HS-27A (cell line): ENCODE measurements at places on chromosomes 4 and X.

GRCh38 chr4:170853422-170854021, 763.8 kb upstream of the AADAT start:
- DNase-seq, result no peak

GRCh38 chr4:74039315-74039763, 850 bp upstream of the CXCL3 start:
- no peak for DNase-seq

GRCh38 chr4:150387981-150388380, 194.0 kb upstream of the MAB21L2 start:
- no peak for DNase-seq

DNA sequence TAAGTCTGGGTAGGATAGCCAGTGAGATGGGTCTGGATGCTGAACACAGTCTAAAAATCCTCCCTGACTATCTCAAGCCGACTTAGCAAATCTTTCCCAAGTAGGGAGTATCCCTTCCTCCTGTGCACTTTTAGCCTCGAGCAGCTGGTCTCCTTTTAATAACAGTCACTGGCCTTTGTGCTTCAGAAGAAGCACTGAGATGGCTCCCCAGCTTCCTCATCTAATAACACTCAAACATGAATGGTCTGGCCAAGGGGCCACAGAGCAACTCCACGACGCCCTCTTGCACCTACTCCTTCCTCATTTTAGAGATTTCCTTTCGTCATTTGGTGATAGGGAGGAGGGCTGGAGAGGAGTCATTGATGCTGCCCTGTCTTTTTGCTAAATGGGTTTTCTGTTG, 78.8 kb upstream of the TMEM150C start:
- DNase-seq, result no peak

- no peak for DNase-seq
Observed at GRCh38 chrX:117989512-117989911, 127.1 kb downstream of the KLHL13 start.

DNA sequence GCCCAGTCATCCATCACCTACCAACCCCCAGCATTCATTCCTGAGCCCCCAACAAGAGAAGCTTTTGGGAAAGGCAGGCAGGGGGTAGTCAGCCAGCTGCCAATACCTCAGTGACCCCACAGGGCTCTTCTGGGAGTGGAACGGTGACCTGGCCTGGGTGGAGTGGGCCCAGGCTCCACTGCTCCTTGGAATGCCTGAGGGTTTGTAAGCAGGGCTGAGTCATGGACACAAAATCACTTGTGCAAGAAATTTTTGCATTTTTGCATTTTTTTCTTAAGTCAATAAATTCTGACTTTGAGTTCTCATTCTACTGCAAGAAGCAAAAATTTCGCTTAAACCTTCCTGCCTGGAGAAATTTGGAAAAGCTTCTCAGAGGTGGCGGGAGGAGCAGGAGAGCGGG, 18.5 kb downstream of the SORCS2 start:
- peak; percentile 55 for DNase-seq

- DNase-seq, result no peak
Observed at GRCh38 chr4:25609976-25610375, 45.7 kb upstream of the SLC34A2 start.

GRCh38 chr4:184250795-184251669, 33.4 kb upstream of the ENPP6 start:
- peak; percentile 5 for DNase-seq

GRCh38 chrX:54715621-54716020, 82.4 kb downstream of the ITIH6 start:
- DNase-seq, result no peak

GRCh38 chr4:129355516-129355915, 259.6 kb downstream of the C4orf33 start:
- no peak for DNase-seq

DNA sequence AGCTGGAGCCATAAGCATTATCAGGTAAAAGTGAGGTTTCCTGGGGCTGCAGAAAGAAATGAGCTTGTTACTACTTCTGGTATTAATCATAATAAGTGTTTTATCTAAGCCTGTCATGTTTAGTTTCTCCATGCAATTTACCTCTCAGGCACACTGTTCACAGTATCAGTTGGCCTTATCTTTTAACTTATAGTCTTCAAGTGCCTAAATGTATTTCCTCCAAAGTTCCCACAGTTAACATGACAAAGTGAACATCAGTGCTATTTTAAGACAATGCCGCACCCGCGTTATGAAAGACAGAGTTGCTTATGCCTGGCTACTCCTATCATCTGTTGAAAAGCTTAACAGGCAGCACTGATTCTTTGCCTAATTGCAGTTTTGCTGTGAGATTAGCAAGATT, 408.7 kb upstream of the FAM241A start:
- no peak for DNase-seq

GRCh38 chrX:41116948-41117347, 31.7 kb downstream of the USP9X start:
- DNase-seq, result no peak

- DNase-seq, result no peak
Observed at GRCh38 chr4:178577933-178578332, 1135.7 kb upstream of the AGA start.

DNA sequence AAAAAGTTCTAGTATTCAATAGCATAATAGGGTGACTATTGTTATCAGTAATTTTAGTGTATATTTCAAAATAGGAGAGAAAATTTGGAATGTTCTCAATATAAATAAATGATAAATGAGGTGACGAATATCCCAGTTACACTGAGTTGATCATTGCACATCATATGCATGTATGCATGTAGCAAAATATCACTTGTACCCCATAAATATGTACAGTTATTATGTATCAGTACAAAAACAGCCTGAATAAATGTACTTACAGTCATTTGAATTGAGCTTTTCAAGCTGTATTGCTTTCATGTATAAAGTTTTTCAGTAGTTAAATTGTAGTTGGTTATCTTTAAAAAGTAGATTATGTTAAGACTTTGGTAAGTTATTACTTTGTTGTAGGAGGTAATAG, 12.6 kb downstream of the CISD2 start:
- DNase-seq, result no peak

DNA sequence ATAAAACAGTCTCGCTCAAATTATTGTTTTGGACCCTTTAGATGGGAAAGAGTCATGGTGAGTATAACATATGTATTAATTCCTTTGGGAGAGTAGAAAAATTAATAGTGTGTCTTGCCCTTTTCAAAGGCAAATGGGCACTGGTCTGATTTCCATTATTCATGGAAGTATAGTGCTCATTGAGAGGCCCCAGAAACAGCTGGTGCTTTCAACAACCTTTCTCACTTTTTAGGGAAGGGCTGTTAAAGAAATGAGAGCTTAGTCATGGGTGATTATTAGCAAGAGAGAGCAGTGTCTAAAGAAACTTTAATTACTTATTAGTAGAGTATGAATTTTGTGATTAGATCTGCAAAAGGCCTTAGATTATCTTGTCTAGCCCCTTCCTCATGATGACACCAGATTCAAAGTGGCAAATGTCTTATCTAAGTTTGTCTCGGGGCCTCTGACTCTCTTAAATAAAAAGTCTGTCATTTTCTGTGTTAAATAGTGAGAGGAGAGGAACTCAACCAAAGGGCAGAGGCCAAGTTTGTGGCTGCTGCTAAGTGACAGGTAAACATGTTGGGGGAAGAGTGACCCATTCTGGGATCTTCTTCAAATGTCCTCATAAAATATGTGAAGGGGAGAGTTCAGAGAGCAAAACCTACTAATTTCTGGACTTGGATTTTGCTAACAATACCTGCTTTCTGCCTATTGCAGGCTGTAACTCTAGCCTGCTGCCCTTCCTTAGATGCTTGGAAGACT, 110.6 kb downstream of the REPS2 start:
- no peak for DNase-seq

DNA sequence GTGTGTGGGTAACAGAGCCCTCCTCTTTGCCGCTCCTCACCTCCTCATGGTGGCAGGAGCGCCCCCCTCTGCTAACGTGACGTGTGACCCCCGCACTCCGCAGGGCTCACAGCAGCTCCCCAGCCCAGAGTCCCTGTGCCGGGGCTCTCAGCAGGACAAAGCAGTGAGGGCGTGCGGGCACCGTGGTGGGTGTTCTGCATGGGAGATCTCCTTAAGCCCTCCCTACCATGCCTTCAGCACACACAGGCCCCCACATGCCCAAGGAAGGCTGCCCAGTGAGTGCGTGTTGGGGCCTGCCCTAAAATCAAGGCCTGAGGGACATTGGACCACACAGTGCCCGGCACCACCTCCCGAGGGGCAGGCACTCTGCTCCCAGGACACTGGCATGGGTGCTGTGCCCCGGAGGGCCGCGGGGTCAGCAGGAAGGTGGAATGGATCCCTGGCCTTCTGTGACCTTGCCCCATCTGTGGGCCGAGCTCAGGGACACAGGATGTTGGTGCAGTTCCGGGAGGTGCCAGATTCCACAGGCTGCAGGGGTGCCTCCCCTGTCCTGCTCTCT, 10.1 kb downstream of the PSAPL1 start:
- DNase-seq, result no peak

GRCh38 chr4:8864912-8865680, 6.5 kb downstream of the HMX1 start:
- DNase-seq, result no peak

- DNase-seq, result no peak
Observed at GRCh38 chr4:31283679-31284078, 563.5 kb downstream of the PCDH7 start.

DNA sequence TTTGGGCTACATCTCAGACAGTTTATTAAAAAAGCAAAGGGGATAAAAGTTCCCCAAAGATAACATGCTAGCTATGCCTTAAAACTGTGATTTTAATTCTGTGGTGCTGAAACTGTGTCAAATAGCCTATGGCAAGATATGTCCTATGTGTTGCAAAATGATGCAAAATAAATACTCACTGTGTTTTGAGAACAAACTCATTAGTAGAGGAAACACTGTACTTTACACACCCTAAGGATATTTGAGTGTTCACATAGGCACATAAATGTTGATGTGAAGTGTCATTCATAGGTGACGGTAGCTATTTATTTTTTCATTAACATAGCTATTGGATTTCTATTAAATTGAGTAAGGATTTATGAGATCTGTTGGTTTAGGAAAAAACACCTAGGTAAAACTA, 351.9 kb downstream of the FAT4 start:
- DNase-seq, result no peak

DNA sequence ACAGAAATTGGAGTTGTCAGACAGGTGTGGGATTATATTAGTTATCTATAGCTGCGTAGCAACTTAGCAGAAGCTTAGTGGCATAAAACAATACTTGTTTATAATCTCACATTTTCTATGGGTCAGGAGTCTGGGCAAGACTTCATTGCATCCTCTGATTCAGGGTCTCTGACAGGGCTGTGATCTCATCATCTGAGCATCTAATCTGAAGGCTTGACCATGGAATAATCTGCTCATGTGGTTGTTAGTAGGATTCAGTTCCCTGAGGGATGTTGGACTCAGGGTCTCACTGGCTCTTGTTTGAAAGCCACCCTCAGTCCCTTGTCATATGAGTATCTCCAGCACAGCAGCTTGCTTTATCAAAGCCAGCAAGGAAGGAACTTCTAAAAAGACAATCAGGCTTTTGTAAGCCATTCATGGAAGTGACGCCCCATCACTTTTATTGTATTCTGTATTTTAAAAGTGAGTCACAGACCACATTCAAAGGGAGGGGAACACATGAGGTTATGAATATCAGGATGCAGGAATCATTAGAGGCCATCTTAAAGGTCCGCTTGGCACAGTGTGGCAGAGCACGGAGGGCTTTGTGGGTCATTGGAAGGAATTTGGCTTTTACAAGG, 37.2 kb upstream of the FAM9B start:
- DNase-seq, result no peak

DNA sequence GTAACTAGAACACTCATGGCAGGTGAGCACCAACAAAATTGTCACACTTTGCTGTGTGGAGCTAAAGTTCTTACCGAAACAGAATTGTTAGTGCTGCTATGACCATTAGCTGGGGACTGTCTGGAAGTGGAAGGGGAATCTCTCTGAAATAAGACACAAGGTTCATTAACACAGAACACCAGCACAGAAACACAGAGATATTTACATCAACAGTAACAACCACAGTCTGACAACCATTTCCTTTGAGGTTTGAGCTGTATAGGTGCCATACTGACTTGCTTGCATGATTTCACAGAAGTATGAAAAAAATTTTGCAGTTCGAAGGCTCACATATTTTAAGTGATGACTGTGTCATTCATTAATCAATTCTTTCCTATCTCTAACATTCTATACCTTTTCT, 109.8 kb downstream of the NYX start:
- no peak for DNase-seq

DNA sequence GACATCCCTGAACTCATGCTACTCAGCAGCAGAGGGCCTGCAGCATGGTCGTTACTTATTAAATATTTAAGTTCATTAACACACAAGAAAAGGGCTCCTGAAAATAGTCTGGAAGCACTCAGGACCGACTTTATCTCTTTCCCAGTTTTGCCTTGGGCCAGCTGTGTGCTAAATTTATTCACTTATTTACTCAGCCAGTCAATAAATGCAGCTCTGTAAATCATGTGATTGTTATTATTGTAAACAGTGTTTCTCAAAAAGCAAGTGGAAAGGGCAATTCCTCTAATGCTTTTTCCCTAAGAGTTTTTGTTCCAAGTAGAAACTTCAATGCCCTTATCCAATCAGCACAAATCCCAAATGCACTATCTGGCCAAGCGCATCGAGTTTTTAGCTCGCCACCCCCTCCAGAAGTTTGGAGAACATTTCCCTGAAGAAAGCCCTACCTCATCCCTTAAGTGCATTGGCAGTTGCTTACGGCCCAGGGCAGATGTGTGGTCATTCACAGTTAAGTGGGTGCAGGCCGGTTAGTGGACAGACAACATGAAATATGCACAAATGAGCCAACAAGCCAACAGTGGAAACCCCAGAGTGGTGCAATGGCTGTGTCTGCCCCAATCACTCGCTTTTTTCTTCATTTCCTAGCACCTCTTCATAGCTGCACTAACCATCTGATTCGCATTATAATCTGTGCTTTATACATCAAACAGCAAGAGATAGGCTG, 125.8 kb downstream of the SMIM20 start:
- DNase-seq, result no peak
